ENCODE measurements at places on chromosomes 12 and 14.

GRCh38 chr12:94988471-94988870, 15.0 kb downstream of the NDUFA12 start:
- DNase-seq = no peak

- DNase-seq = no peak
Observed at GRCh38 chr14:58177125-58177524, 22.8 kb upstream of the ACTR10 start.

- no peak for DNase-seq
Observed at GRCh38 chr14:50647753-50648152, 20.4 kb downstream of the SAV1 start.

- no peak for DNase-seq
Observed at GRCh38 chr12:51951199-51951842, at the start of gene ACVR1B. TSS of gene ACVR1B (plus strand) at chr12:51951699. CDS start at chr12:51951744, 45 bp downstream.

DNA sequence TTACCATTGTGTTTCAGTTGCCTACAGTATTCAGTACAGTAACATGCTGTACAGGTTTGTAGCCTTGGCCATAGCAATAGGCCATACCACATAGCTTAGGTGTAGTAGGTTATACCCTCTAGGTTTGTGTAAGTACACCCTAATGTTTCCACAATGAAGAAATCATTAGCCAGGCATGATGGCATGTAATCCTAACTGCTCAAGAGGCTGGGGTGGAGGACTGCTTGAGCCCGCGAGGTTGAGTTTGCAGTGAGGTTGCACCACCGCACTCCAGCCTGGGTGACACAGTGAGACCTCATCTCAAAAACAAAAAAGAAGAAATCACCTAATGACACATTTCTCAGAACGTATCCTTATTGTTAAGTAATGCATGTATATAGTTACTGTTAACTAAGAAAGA, 63.2 kb upstream of the KTN1 start:
- no peak for DNase-seq

- DNase-seq = no peak
Observed at GRCh38 chr12:105454688-105455087, 124.2 kb downstream of the C12orf75 start.

GRCh38 chr12:75438059-75438754, 42.3 kb upstream of the GLIPR1 start:
- no peak for DNase-seq

- no peak for DNase-seq
Observed at GRCh38 chr12:51970904-51971646, 19.6 kb downstream of the ACVR1B start.

- no peak for DNase-seq
Observed at GRCh38 chr14:32623300-32624093, 294.4 kb downstream of the AKAP6 start.

DNA sequence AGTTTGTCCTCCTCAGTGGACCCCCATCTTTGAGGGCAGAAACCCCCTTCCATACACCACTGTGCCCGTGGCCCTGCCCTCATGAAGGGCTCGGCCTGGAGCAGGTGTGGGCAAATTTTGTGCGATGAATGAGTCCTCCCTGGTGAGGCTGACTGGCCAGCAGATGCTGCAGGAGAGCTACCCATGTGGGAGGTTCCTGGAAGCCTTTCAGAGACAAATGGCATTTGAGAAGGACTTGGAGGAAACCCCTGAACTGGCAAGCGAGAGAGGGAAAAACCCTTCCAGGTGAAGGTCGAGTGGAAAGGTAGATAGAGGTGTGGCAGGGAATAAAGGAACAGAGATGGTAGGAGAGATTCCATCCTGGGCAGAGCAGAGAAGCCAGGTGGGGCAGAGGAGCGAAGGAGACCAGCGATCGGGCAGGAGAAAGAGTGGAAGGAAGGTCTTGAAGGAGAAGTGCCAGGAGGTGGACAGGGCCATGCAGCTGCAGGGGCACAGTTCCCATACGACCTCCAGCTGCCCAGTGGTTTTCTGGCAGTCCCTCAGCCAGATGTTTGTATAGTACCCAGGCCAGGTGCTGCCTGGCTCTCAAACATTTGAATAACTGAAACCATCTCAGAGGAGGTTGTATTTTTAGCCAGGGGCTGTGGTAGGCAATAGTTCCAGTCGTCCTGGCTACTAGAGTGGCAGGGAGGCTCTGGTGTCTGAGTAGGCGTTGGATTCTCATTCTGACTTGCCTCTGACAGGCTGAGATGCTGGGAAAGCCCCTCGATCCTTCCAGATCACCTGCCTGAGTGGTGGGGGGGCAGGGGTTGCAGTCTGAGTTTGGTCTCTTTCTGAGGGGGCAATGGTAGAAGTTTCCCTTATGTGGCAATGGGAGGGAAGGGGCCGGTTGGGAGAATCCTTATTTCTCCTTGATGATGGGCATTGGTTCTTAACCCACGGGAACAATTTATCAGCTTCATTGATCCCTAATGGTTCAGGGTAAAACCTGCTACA, 40.1 kb downstream of the FBXL14 start:
- no peak for DNase-seq

DNA sequence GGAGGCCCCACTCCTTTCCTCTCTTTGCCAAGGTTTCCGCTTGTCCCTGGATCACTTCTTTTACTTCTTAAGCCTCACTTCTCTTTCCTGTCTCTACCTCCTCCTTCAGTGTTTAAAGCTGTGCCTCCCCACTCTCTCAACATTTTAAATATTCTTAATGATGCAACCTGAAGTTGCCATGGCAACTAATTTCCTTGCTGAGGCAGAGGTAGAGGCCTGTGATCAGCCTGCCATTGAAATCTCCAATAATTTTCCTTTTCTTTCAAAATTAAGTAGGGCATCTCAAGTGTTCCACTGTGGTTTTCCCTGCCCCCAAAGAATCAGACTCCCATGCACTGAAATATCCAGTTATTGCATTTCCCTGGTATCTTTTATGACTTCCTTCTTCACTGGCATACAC, 108.6 kb upstream of the VRK1 start:
- no peak for DNase-seq

GRCh38 chr14:50635141-50635540, 33.0 kb downstream of the SAV1 start:
- DNase-seq = no peak

DNA sequence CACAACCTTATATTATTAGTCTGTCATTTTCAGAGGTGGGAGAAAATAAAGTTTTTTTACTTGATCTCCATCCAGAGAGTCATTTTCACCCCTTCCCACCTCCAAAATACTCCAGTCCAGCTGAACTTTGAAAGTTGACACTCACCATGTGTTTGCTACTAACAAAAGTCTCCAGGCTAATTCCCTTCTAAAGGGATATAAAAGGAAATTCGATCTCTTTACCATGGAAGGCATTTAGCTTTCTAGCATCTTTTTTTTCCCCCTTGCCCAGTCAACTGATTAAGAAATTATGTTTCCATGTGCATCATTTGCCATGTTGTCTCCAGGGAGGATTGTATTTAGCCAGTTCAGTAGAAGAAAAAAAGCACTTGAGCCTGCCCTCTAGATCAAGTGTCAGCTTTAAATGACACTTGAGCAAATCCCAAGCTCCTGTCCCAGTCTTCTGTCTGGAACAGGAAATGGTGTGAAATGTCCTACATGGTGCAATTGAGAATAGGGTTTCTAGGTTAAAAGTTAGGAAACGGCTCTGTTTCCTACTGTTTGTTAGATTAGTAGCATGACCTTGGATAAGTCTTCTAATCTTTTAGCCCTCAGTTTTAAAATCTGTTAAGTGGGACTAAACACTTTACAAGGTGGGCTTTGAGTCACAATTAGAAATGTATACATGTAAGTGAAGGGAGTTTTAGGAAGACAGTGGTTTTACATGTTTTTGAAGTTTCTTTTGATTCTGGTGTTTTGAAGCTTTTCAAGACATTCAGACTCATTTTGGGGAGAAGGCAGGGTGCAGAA, 67.2 kb downstream of the GNS start:
- DNase-seq = no peak

DNA sequence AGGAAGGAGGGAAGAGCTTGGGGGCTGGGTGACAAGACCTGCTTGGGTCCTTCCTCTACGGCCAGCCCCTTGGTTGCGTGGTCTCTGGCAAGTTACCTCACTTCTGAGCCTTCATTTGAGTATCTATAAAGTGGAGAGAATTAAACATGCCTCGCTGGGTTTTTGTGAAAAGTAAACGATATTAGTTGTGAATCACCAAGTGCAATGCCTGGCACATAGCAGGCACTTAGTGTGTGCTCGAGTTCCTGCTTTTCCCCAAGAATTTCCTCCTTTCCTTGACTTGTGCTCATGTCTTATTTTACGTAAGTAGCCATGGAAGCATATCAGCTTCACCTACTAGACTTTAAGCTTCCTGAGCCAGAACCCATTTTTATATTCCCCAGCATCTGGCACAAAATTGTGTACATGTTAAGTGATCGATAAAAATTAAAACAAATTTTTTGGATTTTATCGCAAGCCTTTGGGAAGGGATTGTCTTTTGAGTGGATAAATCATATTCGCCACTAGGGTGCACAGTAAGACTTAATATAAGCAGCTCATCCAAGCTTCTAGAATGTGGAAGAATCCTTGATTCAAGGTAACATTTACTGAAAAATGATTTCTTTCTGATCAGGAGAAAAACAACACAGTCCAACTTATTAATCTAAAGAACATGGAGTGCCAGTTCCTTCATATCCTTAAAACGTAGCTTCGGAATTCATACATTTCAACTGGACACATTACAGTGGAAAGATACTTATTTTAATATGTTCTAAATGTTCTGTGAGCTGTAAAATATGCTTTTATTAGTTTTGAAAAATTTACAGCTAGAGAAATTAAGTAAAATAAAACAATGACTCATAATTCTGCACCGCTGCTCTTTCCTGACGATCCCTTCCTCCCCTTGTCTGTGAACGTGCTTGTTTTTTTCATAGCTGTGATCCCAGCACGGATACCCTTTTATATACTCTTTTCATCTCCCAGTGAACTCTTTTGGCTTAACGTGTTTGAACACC, 62.0 kb downstream of the SLC25A47 start:
- DNase-seq = no peak

DNA sequence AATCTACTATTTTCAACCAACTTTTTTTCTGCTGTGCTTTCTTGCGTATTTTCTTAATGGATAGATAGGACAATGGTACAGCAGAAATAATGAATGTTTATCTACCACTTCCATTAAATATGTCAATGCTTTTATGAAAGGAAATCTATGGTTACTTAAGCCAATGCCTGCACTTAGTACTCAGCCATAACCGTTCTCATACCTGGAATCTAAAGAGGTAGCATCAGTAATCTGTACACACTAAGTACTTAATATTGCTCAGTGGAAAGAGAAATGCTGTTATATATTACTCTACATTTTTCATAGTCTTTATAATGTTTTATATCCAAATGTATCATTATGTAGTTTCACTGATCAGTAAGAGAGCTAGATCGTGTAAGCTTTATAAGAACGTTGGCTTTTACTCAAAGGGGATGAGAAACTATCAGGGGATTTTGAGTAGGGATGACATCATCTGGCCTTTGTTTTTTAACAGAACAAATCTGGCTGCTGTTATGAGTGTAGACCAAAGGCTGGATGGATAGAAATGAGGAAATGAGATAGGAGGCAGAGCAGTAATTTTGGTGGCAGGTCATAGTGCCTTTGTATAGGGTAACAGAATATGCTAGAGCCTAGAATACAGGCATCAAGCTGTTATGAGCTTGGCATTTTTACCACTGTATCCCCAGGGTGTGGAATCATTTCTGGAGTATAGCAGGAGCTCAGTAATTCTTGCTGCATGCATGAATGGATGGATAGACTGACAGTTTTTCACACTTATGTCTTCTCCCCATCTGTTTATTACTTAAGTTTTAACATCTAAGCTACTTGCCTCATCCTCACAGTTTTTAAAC, 34.0 kb downstream of the ALG10B start:
- DNase-seq = no peak

GRCh38 chr14:95979339-95980042, 59.7 kb upstream of the C14orf132 start:
- no peak for DNase-seq

GRCh38 chr14:38554026-38554425, 298.1 kb upstream of the CLEC14A start:
- no peak for DNase-seq

DNA sequence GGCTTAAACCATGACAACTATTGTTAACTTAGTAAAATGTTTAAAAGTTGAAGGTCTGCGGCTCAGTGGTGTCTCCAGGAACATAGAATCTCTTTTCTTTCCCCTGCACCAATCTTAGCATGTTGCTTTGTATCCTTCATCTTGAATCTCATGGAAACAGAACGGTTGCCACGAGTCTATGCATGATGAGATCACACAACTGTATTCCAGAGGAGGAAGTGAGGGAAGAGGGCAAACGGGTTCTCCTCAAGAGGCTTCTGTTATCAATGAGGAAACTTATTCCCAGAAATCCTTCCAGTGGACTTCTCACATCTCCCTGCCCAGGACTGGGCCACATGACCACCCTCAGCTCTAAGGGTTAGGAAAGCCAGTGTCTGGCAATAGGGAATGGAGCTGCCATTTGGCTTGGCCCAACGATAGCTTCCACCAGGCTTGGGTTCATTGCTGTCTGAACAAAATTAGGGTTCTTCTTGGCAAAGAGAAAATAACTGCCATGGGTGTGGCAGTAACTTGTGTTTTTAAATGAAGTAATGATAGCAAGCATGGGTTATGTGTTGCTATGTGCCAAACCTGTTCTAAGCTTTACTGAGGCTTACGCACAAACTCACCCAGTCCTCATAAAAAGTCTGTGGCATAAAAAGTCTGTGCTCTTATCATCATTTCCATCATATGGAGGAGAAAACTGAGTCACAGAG, 17.4 kb downstream of the PLXNC1 start:
- no peak for DNase-seq

DNA sequence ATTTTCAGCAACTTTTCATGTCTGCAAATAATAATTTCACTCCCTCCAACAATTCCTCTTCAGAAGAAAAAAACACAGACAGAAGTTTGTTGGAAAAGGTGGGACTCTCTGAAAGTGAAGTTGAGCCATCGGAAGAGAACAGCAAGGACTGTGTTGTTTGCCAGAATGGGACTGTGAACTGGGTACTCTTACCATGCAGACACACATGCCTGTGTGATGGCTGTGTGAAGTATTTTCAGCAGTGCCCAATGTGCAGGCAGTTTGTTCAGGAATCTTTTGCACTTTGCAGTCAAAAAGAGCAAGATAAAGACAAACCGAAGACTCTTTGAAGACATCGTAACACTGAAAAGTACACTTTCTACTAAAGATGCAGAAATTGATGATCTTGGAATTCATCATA, 28.3 kb downstream of the CGRRF1 start:
- no peak for DNase-seq

DNA sequence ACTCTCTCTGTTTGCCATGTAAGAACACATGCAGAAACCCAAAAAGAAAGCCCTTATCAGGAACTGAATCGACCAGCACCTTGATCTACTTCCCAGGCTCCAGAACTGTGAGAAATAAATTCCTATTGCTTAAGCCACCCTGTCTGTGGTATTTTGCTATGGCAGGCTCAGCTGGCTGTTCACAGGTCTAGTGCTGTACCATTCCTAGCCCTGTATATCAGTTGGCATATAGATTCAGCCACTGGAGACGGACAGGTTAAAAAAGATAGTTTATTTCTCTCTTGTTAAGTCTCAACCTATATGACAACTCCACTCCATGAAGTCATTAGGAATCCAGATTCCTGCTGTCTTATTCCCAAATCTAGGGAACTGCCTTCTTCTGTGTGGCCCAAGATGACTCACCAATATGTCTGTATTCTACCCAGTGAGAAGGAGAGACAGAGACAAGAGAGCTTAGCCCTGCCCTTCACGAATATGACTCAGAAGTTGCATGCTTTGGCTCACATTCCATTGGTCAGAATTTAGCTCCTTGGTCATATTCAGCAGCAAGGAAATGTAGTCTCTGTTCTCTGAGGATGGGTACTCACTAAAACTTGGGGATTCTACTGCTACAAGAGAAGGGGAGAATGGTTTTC, 57.0 kb downstream of the PLEKHG7 start:
- no peak for DNase-seq
